ENCODE measurements at places on chromosomes 12 and 14.
A peak's percentile ranks its signal among the peaks of the same experiment; 100 is the strongest.

DNA sequence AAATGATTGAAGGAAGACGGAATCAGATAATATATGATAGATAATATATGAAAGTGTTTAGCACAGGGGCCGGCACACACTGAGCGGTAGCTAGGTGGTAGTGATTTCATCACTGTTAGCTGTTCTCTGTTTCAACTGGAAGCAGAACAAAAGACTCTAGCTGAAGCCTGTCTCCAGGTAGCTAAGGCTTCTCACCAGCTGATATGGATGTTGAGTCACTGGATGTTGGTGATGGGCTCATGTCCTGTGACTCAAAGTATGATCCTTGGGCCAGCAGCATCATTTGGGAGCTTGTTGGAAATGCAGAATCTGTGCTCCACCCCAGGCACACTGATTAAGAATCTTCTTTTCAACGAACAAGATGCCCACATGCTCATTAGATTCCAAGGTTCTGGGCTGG lies 21.7 kb upstream of the KCNA5 start:
- DNase-seq = no peak

GRCh38 chr12:94143951-94144350 lies 4.4 kb upstream of the PLXNC1 start:
- no peak for DNase-seq

GRCh38 chr12:738712-739111 lies 13.7 kb upstream of the WNK1 start:
- DNase-seq = no peak

DNA sequence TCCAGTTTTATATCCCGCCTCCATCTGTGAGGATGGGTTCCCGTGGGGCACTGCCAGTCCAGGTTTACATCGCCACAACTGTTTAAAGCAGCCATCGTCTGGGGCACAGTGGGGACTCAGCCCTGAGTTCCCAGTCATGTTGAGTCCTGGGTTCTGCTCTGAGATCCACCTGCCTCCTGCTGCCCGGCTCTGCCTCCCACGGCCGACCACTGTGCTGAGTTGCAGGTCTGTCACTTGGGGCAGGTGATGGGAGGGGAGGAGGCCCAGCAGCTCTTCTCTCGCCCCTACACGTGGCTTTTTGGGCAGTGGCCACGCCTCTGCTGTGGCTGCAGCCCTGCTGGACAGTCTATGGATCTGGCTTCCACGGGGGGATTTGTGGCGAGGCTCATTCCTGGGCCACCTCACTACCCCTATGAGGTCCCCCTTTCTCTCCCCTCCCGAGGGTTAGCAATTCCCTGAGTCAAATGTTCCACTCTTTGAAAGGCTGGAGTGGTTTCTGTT lies 143.0 kb downstream of the ADGRD1 start:
- DNase-seq = no peak

DNA sequence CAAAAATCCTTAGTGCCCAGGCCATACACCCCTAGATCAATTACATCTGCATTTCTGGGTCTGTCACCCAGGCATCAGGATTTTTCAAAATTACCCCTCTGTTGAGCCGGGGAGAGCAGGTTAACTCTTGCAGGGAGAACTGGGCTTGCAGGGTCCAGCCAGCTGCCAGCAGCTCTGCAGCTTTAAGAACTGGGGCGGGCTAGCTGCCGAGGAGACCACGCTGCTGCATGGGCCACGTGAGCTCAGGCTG lies at the start of gene DGLUCY:
Gene DGLUCY, plus strand, starts transcription at position 245 of the 250 bp plus-strand sequence. CDS start 46,222 bp downstream, outside the sequence.
- DNase-seq = peak; percentile 47

DNA sequence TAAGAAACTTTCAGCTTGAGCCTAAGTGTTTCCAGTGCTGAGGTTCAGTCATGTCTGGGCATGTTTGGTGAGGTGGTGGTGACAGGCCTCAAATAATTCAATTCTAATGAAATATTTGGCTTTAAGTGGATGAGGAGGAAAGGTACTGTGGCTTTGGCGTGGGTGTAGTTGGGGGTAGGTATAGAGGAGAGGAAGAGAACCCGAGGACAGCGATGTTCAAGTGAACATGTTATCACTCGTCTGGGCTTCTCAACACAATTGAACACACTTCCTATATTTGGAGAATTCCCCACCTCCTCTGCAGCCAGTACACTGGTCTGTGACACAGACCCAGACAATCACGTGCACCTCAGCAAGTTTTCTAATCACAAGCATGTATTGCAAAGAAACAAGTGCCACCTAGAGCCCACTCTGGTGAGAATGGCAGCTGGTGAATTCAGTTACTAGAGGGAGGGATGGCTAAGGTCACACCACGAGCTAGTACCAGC lies 53.0 kb downstream of the IFNG-AS1 start:
- DNase-seq = no peak

- no peak for DNase-seq
Measured at GRCh38 chr14:22798528-22798927, 16.7 kb downstream of the SLC7A7 start.

GRCh38 chr12:123854918-123855317 lies 92.8 kb downstream of the DNAH10 start:
- DNase-seq = no peak

- no peak for DNase-seq
Measured at GRCh38 chr14:99624971-99625370, 20.0 kb upstream of the HHIPL1 start.

- peak; percentile 16 for DNase-seq
Measured at GRCh38 chr12:42589465-42590329, at the start of gene PRICKLE1. Gene PRICKLE1 (minus strand): TSS chr12:42589746. CDS start chr12:42472516, 117,230 bp downstream.

DNA sequence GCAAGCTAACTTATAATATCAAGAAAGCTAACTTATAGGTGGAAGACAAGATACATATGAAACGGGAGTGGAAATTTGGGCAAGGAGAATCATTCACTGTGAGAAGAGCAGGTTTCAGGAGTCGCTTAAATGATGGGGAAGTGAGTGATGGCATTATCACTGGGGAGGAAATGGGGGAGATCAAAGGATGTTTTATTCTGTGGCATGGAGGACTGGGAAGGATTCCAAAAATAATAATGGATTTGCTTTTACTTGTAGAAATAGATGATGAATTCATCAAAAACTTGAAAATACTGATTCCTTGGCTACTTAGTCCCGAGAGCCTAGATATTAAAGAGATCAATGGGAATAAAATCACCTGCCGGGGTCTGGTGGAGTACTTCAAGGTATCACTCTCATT lies 47.8 kb downstream of the SAV1 start:
- DNase-seq = no peak

- no peak for DNase-seq
Measured at GRCh38 chr14:62614122-62614521, 431.1 kb downstream of the KCNH5 start.

DNA sequence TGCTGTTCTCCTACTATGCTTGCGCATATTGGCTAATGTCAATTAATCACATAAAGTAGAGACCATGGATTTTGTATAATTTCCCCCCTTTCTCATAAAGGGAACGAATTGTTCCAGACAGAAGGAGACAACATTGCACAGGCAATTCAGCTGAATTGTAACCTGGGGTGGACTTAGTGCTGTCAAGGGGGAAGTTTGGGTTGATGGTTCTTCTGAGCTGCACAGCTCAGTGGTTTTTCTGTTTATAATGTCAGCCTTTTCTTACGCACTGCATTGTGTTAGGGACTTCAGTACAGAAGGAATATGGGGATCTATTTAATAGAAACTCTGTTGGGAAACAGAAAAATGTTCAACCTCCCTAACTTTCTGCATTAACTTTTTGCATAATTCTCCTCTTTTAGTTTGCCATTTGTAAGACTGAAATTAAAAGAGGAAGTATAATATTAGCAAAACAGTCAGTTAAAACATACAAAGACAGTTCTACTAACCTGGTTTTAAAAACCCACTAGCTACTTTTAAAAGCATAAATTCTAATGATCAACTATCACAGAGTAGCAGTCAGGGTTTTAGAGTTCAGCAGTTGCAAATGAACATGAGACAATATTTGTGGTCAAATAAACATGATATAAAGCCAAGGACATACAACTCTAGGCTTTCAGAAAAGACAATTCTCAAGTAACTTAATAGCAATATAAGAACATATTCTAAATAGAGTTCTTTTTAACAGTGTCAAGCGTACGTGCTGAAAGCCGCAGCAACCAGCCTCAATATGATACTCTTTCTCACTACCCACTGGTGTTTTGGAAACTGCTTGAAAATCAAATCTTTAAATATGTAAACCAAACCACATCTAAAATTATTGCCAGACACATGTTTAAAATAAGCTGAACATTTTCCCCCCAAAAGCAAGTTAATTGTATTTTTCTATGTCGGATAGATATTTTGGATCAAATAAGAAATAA lies 393.0 kb downstream of the FSCB start:
- DNase-seq = no peak

Measured in GM04504 (cell line).